ENCODE measurements at places on chromosomes 2 and 18. TPM values are rescaled to one million over a fixed set of nuclear protein-coding genes. Genes with fewer than 3 reads are reported as not detected.
A peak's percentile ranks its signal among the peaks of the same experiment; 100 is the strongest.

DNA sequence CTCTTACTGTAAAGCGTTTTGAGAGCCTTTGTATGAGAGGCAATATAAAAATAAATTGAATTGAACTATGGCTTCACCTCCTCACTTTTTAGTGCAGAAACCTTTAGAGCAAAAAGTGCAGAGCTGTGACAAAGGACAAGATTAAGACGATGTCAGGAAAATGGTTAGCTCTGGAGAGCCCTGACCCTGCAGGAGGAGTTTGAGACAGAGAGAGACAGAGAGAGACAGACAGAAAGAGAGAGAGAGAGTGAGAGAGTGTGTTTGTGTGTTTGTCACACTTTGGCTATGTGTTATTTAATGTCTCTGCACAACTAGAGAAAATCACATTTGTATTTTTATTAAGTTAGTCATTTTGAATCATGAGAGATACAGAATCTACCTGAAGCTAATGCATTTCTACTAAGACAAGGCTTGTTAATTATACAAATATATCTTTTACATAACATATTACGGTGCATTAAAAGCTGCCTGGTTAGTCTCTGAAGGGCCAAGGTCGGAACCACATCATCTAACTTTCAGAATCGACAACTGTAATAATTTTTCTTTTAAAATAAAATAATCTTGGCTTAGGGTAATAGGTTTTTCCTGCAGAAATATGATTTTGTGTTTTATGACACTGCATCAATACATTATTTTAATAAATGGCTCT lies 423.5 kb upstream of the ZEB2 start:
- H3K4me1 ChIP-seq, result peaks cover 83% of the 10 kb centered on the region
- no peak for DNase-seq
- H3K4me3 ChIP-seq, result peak overlapping the region; percentile 19
- H3K27me3 ChIP-seq, result no peaks in the 10 kb centered on the region

DNA sequence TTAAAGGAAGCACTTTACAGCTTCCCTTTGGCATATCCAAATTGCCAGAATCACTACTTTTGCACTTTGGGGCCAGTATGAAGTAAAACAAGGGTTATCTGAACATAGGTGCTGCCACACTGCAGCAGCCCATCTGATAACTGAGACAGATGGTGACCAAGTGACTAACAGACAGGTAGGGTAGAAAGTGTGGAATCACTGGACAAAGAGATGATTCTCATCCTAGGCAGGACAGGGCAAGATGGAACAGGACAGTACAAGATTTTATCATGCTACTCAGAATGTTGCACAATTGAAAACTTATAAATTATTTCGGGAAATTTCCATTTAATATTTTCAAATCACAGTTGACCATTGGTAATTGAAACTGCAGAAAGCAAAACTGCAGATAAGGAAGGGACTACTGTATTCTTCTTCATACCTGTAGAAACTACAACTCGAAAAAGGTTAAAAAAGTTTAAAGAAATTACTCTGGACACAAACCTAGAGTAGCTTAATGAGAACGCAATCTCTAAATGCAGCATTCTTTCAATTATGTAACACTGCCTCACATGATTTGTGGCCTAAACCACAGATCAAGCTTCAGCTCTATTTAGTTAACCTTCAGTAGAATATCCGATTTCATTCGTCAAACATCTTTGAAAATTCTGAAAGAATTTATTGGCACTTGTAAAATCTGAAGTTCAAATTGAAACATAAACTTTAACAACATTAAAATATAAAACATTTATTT lies 31.4 kb downstream of the HEATR5B start:
- no peak overlapping the region for H3K4me3 ChIP-seq
- H3K4me1 ChIP-seq, result no peaks in the 10 kb centered on the region
- peaks cover 35% of the 10 kb centered on the region for H3K36me3 ChIP-seq
- H3K27ac ChIP-seq, result no peak overlapping the region
- DNase-seq, result no peak

DNA sequence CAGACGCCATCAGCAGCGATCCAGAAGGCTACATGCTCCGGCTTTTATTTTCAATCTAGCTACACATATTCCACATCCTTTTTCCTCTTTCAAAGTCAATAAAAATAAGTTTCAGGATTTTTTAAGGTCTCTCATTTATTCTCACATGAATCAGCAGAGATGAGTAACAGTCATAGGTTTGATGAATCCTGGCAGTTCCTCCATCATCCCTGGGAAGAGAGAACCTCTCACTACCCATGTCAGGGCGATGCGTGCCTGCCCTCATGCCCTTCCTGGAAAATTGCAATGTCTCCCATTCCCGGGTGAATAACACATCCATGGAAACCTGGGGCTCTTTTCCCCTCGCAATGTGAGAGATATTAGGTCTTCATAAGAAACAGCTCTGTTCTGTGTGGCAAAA lies 301.1 kb upstream of the SMIM21 start:
- H3K27me3 ChIP-seq, result peaks cover 82% of the 10 kb centered on the region
- H3K36me3 ChIP-seq, result no peaks in the 10 kb centered on the region
- H3K4me3 ChIP-seq, result no peak overlapping the region
- no peak for DNase-seq
- no peak overlapping the region for H3K27ac ChIP-seq

GRCh38 chr2:218265626-218266025 lies 4.3 kb downstream of the AAMP start:
- no peak for DNase-seq
- H3K4me3 ChIP-seq, result no peak overlapping the region
- peaks cover 10% of the 10 kb centered on the region for H3K36me3 ChIP-seq
- no peaks in the 10 kb centered on the region for H3K27me3 ChIP-seq

DNA sequence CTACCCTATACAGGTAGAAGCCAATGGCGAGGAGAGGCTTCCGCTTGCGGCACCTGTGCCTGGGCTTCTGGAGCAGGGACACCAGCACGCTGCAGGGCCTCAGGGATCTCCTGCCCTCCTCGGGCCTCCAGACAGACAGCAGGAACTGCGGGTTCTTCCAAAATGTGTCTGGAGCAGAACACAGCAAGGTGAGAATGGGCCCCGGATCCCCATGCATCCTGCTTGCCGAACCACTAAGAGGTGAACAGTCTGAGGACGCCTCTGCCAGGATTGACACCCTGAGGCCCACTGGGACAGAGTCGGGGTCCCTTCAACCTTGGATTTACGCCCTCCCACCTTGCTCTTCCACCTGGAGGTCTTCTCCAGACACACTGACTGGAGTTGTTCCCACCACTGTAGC lies 25.4 kb downstream of the CAPN14 start:
- no peaks in the 10 kb centered on the region for H3K36me3 ChIP-seq
- DNase-seq, result no peak
- no peak overlapping the region for H3K27ac ChIP-seq
- peaks cover 9% of the 10 kb centered on the region for H3K4me1 ChIP-seq
- no peaks in the 10 kb centered on the region for H3K27me3 ChIP-seq
- H3K4me3 ChIP-seq, result no peak overlapping the region

The GTF2A1L gene
- total RNA-seq, result not detected

The CFAP53 gene
- total RNA-seq, result not detected

The G6PC2 gene
- total RNA-seq, result not detected

GRCh38 chr2:210842896-210843295 lies 286.5 kb downstream of the CPS1 start:
- no peak overlapping the region for H3K27ac ChIP-seq
- no peak overlapping the region for H3K4me3 ChIP-seq
- H3K27me3 ChIP-seq, result no peaks in the 10 kb centered on the region

DNA sequence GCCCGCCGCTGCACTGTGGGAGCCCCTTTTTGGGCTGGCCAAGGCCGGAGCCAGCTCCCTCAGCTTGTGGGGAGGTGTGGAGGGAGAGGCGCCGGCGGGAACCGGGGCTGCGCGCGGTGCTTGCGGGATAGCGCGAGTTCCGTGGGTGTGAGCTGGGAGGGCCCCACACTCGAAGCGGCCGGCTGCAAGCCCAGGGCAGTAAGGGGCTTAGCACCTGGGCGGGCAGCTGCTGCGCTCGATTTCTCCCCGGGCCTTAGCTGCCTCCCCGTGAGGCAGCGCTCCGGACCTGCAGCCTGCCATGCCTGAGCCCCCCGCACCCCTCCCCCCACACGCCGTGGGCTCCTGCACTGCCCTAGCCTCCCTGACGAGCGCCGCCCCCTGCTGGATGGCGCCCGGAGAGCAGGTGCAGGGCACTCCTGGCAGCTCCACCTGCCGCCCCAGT lies 124.4 kb downstream of the CCDC178 start:
- H3K27ac ChIP-seq, result no peak overlapping the region
- DNase-seq, result no peak
- no peaks in the 10 kb centered on the region for H3K36me3 ChIP-seq
- H3K4me3 ChIP-seq, result no peak overlapping the region
- no peaks in the 10 kb centered on the region for H3K4me1 ChIP-seq

The MYL12B gene
- 308 TPM for total RNA-seq

DNA sequence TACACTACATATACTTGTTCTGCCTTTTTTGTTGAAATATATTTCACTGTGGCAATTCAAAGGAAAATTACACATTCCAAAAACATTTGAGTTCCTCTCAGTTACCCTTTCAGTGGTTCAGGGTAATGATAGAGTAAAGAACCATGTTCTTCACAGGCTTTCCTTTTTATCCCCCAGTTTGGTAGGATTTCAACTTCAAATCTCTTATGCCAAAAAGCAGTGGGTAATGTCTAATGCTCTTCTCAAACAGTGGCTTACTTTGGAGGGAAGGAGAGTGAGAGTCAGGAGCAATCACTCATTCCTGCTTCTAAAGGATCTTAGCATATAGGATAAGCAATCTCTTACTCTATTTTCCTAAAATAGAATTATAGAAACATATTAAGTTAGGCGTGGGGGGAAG lies 290.6 kb downstream of the ZEB2 start:
- H3K4me1 ChIP-seq, result peaks cover 19% of the 10 kb centered on the region
- H3K4me3 ChIP-seq, result no peak overlapping the region
- no peak overlapping the region for H3K27ac ChIP-seq
- no peaks in the 10 kb centered on the region for H3K27me3 ChIP-seq
- no peak for DNase-seq

The COL4A4 gene
- 0.55 TPM for total RNA-seq

The ZDBF2 gene
- total RNA-seq, result 4.2 TPM

DNA sequence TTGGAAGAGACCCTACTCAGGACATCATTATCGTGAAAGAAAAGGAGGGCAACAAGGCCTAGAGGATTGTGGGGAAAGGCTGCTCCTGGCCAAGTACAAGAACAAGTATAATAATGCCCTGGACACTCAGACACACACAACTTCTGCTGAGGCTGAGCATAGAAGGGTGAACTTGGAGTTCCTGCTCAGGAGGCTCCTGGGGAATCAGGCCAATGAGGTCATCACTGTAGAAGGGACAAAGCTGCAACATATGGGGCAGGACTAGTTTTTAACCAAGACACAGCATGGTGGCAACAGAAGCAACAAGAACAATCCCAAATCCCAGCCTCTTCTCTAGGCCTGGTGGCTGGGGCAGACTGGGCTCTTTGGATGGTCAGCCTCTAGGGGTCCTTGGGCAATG lies 102.6 kb downstream of the POLR1A start:
- no peak for DNase-seq
- no peak overlapping the region for H3K27ac ChIP-seq
- peaks cover 5% of the 10 kb centered on the region for H3K36me3 ChIP-seq
- no peaks in the 10 kb centered on the region for H3K4me1 ChIP-seq
- no peaks in the 10 kb centered on the region for H3K27me3 ChIP-seq

The INO80D gene
- total RNA-seq, result 8.8 TPM

GRCh38 chr2:54041135-54041534 lies 70.3 kb upstream of the PSME4 start:
- H3K27me3 ChIP-seq, result no peaks in the 10 kb centered on the region
- DNase-seq, result peak; percentile 41
- peaks cover 27% of the 10 kb centered on the region for H3K4me1 ChIP-seq
- H3K4me3 ChIP-seq, result no peak overlapping the region

DNA sequence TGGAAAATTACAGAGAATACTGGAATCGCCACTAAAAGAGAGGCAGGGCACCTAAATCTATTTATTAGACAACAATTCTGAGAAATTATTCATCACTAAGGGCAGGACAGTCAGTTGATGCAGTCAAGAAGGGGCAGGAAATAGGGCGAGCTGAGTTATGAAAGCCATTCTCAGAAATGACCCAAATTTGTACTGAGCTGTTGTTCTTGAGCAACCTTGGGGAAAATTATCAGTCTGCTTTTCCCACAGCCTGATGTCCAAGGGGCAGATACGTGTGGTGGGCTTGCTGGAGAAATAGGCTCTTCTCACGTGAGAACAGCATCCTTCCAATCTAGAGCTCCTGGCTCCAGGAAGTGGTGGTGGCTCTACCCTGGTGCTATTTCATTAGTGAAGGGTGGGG lies 38.6 kb downstream of the STON1 start:
- H3K27me3 ChIP-seq, result no peaks in the 10 kb centered on the region
- no peak overlapping the region for H3K27ac ChIP-seq
- H3K4me3 ChIP-seq, result no peak overlapping the region
- H3K36me3 ChIP-seq, result no peaks in the 10 kb centered on the region
- DNase-seq, result no peak

- H3K4me3 ChIP-seq, result no peak overlapping the region
- no peak overlapping the region for H3K27ac ChIP-seq
- no peaks in the 10 kb centered on the region for H3K36me3 ChIP-seq
- H3K27me3 ChIP-seq, result peaks cover 44% of the 10 kb centered on the region
Measured at GRCh38 chr2:137302957-137303356, 537.6 kb downstream of the THSD7B start.

The MAPRE2 gene
- 2.9 TPM for total RNA-seq

GRCh38 chr18:31057051-31057450 lies 14.5 kb upstream of the DSC3 start:
- no peak overlapping the region for H3K4me3 ChIP-seq
- no peak overlapping the region for H3K27ac ChIP-seq
- H3K27me3 ChIP-seq, result no peaks in the 10 kb centered on the region
- no peaks in the 10 kb centered on the region for H3K4me1 ChIP-seq
- no peaks in the 10 kb centered on the region for H3K36me3 ChIP-seq
- no peak for DNase-seq

DNA sequence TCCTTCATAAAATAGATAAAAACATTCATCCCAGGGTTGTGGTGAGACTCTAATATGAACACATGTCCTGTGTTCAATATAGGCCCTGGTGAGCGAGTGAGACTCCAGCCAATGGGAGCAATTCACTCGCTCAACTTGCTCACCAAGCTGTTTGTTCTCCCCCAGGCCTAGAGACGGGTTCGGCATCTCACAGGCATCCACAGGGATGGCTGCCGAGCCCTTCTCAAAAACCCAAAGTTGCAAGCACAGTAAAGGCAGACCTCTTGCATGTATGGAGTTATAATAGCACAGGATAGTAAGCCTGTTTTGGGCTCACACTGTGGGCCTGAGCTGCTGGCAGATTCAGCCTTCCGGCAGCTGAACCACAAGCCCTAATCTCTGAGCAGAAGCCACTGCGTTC lies 15.7 kb downstream of the PARD6G start:
- H3K4me3 ChIP-seq, result no peak overlapping the region
- no peak overlapping the region for H3K27ac ChIP-seq
- H3K4me1 ChIP-seq, result no peaks in the 10 kb centered on the region
- no peak for DNase-seq
- H3K36me3 ChIP-seq, result no peaks in the 10 kb centered on the region

The CACNB4 gene
- not detected for total RNA-seq

Data from PC-3 (cell line).